Bone marrow (tissue), 2 donors: ENCODE measurements at places on chromosomes 2 and 18.

DNA sequence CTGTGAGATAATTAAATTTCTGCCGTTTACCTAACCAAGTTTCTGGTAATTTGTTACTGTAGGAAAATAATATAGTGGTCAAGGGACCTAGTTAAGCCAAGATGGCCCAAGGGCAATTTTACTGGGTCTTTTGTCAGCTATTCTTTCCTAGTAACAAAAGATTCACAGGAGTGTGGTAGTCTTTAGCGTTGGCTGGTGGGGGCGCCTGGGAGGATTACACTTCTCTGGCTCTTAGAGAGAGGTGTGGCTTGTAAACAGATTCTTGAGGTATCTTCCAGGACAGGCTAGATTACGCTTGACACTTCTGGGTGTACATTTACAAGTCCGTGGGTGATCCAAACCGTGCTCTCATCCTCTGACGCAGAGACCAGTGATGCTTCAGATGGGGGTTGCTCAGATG lies 3.3 kb upstream of the ACOXL start:
- no peak for DNase-seq

GRCh38 chr2:72968286-72968685 lies 51.0 kb downstream of the EMX1 start:
- DNase-seq: no peak

DNA sequence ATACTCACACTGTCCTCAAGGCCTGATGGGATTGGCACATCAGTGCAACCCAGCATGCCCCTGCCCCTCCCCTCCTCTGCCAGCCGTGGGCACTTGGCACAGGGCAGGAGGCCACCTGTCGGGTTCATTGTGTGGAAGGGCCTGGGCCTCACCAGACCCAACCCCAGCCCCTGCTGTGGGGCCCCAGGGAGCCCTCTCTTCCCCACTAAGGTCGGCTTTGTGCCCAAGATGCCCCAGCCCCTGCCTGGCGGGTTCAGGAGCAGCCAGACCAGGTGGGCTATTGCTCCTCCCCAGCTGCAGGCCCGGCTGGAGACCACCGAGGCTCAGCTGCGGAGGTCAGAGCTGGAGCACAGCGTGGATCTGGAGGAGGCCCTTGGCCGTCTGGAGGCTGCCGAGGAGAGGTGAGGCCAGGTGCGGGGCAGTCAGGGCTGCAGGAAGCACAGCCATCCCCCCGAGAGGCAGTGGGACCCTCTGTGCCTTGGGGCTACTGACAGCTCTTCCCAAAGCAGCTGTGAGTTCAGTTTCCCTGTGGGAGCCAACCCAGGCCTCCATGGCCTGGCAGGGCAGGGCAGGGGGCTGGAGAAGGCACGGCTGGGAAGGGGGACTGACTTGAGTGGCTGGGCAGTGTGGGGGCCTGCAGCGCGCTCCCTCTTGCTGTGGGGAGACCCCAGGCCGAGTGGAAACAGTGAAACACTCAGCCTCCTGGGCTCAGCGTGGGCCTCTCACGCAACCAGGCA lies 16.3 kb downstream of the CROCC2 start:
- no peak for DNase-seq

GRCh38 chr2:226336283-226336682 lies 463.3 kb downstream of the IRS1 start:
- no peak for DNase-seq

DNA sequence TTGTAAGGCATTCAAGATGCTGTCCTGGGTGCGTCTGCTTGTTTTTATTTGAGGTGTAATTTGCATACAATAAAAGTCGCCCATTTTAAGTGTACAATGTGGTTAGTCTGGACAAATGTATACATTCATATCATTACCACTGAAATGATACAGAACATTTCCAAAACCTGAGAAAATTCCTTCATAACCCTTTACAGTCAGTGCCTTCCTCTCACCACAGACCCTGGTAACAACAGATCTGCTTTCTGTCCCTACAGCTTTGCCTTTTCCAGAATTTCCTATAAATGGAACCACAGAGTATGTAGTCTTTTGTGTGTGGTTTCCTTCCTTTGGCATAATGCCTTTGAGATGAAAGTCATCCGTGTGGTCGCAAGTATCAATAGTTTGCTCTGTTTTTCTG lies 45.8 kb upstream of the NFU1 start:
- DNase-seq: no peak

DNA sequence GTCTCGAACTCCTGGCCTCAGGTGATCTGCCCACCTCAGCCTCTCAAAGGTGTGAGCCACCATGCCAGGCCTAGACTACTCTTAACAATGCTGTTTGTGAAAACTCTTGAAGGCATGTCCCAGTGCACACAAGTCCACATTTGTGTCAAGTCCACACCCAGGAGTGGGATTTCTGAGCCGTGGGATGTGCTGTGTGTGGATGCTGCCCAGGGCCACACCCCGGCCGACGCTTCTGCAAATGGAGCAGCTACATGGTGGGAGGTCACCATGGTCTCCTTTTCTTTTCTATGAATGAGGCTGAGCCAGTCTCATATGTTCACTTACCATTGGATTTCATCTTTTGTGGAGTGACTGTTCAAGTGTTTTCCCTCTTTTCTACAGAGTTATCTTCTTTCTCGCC lies 15.8 kb downstream of the SNED1 start:
- no peak for DNase-seq

DNA sequence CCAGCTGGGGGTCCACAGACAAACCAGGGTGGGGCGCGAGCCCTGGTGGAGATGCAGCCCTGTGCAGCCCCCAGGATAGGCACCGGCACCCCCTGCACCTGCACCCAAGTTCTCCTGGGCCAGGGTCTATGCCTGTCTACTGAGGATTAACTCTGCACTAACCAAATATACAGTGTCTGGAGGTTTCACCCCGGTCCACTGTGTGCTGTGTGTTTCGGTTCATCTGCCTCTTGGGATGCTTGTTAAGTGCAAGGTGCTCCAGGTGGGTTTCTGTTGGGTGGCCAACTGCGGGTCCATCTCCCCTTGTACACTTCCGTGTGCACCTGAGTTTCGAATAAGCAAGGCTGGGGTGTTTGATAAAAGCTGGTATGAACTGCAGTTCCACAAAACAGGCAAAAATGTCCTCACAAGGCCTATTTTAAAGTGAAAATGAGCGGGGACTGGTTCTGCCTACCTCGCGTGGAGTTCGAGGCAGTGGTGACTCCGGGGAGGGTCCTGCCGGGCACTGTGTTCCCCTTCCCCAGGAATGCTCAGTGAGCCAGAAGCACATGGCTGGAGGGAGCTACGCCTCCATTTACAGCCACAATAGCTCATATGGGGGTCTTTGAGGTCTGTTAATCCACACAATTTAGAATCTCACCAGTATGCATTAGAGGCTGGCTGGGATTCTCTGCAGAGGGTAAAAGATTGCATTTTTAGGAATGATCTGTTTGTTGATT lies 70.7 kb downstream of the EDAR start:
- DNase-seq: no peak

DNA sequence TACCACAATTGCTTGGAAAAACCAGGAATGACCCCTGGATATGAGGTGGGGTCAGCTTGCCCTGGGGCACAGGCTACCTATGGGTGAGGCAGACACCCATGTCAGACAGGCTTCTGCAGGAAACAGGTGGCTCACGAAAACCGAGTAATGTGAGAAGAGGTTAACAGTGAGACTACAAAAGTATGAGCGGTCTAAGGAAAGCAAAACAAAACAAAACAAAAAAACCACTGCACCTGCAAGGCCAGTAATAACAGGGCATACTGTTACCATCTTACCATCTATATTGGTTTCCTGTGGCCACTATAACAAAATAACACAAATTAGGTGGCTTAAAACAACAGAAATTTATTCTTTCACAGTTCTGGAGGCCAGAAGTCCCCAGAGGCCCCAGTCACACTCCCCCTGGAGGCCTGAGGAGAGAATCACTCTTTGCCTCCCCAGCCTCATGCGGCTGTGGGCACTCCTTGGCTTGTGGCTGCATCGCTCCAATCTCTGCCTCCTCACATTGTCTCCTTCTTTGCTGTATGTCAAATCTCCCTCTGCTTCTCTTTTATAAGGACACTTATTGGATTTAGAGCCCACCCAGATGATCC lies 86.6 kb upstream of the EPC2 start:
- DNase-seq: no peak
